ENCODE measurements at places on chromosomes 6 and 20.

GRCh38 chr6:166435574-166435973 is 52.8 kb upstream of the MPC1 start:
- no peak for DNase-seq

DNA sequence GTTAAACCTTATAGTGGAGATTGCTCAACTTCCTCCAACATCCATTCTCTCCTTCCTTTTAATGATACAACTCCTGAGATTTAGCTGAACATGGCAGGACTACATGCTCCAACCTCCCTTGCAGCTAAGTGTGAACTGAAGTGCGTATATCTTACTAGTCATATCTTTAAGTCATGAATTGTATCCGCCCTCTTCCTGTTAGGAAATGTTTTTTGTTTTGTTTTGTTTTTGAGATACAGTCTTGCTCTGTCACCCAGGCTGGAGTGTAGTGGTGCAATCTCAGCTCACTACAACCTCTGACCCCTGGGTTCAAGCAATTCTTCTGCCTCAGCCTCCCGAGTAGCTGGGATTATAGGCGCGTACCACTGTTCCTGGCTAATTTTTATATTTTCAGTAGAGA is 8.8 kb upstream of the OSTM1 start:
- DNase-seq: no peak

GRCh38 chr6:10886691-10887502 is at the start of gene SYCP2L:
Gene SYCP2L (plus strand): TSS chr6:10887052. CDS start chr6:10887127, 75 bp downstream.
- no peak for DNase-seq

DNA sequence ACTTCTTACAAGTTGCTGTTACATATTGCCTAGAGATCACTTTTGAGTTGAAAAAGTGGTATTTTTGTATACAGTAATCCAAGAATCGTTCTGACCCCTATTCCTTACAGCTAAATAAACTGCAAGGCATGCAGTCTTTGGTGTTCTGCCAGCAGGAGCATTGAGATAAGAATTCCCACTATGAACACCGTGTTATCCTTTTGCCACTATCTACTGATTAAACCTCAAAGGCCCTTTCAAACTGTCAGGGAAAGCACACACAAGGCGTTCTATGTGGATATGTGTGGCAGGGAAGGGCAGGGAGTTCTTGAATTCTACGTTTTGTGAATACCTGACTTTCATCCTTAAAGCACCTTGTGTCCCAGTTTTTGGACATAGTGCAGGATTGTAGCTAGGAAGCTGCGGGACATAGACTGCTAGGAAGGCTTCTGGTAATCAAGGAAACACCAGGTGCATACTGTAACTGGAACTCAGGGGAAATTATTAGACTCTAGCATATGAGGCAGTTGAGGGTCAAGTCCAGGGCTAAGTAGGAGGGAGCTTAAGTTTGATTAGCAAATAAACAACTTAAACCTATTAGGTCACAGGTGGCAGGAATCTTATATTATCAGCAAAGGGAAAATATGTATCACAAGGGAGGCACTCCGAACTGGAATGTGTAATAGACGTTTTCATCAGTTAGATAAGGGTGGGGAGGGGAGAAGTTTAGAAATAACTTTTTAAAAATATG is 506.6 kb downstream of the RNF144B start:
- DNase-seq: no peak

DNA sequence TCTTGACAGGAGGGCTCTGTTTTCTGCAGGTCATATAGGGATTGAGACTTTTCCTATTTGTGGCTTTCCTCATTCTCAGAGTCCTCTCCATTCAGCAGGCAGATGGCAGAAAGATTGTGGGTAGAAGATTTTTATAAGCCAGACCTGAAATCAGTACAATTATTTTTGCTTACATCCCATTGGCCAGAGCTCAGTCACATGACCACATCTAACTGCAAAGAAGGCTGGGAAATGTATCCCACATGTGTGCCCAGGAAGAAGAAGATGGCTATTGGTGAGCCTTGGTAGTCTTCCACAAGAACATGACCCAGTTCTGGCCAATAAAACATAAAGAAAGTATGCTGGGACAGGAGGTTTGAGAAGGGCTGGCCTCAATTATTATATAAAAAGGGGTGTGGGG is 21.5 kb upstream of the CCN5 start:
- DNase-seq: no peak

GRCh38 chr20:19253316-19253715 is 40.9 kb downstream of the SLC24A3 start:
- DNase-seq: no peak

- no peak for DNase-seq
These were observed 7.3 kb downstream of the NPBWR2 start for GRCh38 chr20:64099880-64100565.

- DNase-seq: no peak
These were observed 897 bp upstream of the GMEB2 start for GRCh38 chr20:63627751-63628245.

GRCh38 chr6:111550953-111551352 is 54.7 kb downstream of the TRAF3IP2 start:
- no peak for DNase-seq

DNA sequence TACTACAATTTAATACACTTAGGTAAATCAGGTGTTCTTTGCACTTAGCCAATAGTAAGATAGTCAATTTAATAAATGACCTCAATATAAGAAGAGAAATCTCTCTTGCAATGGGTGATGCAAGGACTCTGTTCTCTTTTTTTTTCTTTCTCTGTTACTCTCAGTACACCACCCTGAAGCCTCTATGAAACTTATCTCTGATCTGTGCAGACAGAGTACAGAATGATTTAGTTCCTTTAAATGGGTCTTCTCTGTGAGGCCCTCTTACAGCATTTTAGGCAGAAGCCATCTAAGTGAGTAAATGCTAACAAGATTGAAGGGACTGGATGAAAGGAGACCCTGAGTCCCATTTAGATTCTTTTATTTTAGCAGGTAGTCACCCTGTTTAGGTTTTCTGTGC is 312.8 kb downstream of the RFPL4B start:
- no peak for DNase-seq

DNA sequence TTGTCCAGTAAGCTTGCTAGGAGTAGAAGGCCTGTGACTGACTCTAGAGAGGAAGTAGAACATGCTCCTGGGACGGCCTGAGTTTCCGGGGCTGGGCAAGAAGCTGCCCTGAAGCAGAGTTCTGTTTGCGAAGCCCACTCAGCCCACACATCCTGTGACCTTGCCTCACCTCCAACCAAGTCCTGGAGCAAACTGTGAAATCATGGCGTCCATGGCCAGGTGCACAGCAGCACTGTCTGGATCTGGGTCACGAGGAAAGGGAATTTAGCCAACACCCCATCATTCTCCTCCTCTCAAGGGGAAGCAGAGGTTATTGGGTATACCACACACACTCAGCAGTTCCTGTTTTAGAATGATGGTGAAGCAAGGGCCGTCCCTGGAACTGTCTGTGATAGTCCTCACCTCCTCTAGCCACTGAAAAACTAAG is 87.5 kb downstream of the CRYBG1 start:
- no peak for DNase-seq

DNA sequence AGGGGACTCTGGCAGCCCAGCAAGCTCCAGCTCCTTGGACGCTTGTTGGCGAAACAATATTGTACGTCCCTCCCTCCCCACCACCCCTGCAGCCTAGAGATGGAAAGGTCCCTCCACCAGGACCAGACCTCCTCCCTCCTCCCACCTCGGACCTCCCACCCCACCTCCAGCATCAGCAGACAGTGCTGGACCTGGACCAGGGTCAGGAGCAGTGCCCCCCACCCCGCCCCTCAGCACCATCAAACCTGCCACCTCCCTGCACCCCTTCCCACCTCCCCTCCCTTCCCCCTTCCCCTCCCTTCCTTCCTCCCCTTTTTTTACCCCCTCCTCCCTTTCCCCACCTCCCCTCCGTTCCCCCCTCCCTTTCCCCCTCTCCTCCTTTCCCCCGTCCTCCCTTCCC is 98.4 kb downstream of the TAF4 start:
- DNase-seq: no peak

GRCh38 chr20:25706793-25707192 is 10.1 kb upstream of the ZNF337 start:
- no peak for DNase-seq

DNA sequence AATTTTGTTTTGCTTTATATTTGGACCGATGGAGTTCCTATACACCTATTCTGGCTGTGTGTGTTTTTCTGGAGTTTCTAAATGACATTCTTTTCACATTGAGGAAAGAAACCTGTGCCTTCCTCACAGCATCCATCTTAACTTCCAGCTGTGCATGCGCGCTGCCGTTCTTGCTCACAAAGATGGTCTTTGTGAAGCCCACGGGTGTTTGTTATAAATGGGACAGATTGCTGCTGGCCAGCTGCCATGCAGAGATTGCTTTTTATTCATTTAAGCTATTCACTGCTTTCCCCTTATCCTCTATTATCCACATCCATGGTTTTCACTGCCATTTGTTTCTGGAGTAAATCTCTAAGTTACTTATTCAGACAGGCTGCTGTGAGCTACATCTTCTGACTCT is 54.2 kb downstream of the SYNDIG1 start:
- DNase-seq: no peak

DNA sequence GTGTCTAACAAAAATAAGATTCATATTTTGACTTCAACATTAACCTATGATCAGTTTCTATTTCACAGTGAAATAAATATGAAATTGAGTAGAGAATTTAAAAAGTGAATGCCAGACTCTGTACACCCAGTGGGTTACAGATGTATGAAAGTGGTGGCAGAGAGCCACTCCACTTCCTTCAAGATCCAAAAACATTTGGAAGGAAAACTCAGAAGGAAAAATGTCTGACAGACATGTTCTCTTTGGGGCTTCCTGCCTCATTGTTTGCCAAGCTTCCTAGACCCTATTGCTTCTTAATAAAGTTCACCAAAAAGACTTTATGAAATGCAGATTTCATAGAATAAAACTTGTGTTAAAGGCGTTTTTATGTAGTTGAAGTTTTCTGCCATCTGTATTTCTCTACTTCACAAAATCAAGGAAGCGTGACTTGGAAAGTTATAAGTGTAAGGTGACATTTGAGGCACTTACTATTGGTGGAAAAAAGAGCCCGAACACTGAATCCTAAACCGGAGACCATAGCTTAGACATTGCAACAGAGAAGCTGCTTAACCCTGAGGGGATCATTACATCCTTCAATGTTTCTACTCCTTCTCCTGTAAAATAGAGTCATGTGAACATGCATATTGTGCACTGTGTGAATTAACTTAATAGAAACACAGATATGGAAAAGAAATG is 12.8 kb downstream of the HMGCLL1 start:
- DNase-seq: no peak

GRCh38 chr6:40907198-40907701 is 131.8 kb downstream of the UNC5CL start:
- no peak for DNase-seq

DNA sequence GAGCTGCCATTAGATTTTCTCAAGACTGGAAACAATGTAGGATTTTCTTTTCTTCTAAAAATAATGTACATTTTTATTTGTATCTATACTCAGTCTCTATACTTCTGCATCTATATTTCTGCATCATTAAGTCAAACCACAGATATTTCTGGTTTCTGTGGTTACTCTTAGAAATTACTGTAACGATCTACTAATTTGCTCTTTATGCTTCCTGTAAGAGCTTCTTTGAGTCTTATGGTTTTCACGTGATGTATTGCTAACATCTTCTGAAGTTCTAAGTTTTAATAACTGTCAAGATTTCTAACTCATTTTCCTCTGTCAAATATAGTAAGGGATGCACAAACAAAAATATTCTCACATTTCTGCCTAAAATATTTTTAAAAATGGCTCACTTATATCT is 1144.5 kb downstream of the HACE1 start:
- no peak for DNase-seq
